Upper lobe of right lung (tissue), 1 donor: ENCODE measurements at places on chromosomes 7 and 10. TPM values are rescaled to one million over a fixed set of nuclear protein-coding genes. Genes with fewer than 3 reads are reported as not detected.

CACNB2 gene
- 4.2 TPM for total RNA-seq

DNA sequence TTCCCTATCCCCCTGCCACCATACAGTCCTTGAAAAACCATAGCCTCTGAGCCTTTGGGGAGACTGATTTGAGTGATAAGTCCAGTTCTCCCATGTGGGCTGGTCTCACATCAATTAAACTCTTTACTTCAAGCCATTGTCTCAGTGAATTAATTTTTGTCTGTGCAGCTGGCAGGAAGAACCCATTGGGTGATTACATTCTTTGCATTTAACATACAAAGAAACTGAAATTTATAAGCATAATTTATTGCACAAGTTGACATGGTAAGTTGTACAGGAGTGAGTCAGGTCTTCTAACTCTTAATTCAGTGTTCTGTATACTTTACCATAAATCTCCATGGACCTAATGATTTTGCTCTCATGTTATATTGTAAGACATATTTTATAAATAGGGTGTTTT is 1613.0 kb upstream of the LRRTM3 start:
- no peak for DNase-seq

GRCh38 chr7:69349291-69349690 is 249.0 kb upstream of the AUTS2 start:
- no peak for DNase-seq

GRCh38 chr10:92696606-92697383 is 7.0 kb downstream of the HHEX start:
- DNase-seq, result no peak

- no peak for DNase-seq
Measured at GRCh38 chr10:76874176-76874575, 763.4 kb downstream of the KCNMA1 start.

EBLN1 gene
- not detected for total RNA-seq

- no peak for DNase-seq
Measured at GRCh38 chr10:121680879-121681655, 82.8 kb upstream of the FGFR2 start.

HOXA7 gene
- total RNA-seq, result 2.9 TPM

- DNase-seq, result no peak
Measured at GRCh38 chr7:124155432-124156022, 122.7 kb upstream of the TMEM229A start.

GRCh38 chr10:34885898-34886297 is 70.8 kb upstream of the PARD3 start:
- DNase-seq, result no peak
